GM12878 (cell line): ENCODE measurements at places on chromosomes 5 and 9.
A peak's percentile ranks its signal among the peaks of the same experiment; 100 is the strongest.

DNA sequence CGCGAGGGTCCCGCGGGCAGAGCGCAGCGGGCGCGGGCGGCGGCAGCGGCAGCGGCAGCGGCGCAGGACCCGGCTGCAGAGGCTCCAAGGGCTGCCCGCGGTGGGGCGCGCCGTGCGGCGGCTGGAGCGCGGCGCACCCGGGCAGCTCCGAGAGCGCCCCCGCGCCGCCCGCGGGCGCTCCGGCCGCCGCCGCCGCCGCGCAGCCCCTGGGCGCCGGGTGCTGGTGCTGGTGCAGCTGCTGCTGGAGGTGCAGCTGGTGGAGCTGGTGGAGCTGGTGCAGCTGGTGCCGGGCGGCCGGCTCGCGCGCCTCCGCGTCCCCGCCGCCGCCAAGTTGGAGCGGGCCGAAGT lies 644 bp downstream of the IER5L start:
- no peak overlapping the region for H3K27ac ChIP-seq
- no peaks in the 10 kb centered on the region for H3K36me3 ChIP-seq
- peaks cover 21% of the 10 kb centered on the region for H3K4me1 ChIP-seq
- peaks cover 2% of the 10 kb centered on the region; the same call in 1 of the 2 replicates for H3K27me3 ChIP-seq
- DNase-seq, result no peak

DNA sequence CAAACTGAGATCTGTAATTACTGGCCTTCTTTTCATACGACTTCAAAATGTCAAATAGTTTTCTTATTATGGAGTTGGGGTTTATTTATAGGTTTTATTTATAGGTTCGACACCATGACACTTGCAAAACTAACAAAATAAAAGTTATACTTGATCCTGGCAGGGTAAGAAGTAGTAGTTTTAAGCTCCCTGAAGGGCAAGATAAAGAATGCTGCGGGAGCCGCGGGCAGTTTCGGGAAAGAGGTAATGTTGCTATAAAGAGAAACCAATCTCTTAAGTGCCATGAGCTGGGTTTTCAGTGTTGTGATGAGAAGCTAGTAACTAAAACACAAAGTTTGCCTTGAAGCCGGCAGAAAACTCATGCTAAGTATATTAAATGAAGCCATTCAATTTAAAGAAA lies 24.8 kb downstream of the PTPN3 start:
- H3K27me3 ChIP-seq, result no peaks in the 10 kb centered on the region
- no peaks in the 10 kb centered on the region for H3K36me3 ChIP-seq
- no peaks in the 10 kb centered on the region; the same call in 1 of the 2 replicates for H3K4me1 ChIP-seq
- no peak overlapping the region for H3K4me3 ChIP-seq
- H3K27ac ChIP-seq, result no peak overlapping the region

GRCh38 chr5:79023348-79023747 lies 38.2 kb upstream of the ARSB start:
- DNase-seq, result no peak
- H3K4me1 ChIP-seq, result no peaks in the 10 kb centered on the region
- no peaks in the 10 kb centered on the region for H3K36me3 ChIP-seq
- H3K27me3 ChIP-seq, result no peaks in the 10 kb centered on the region; the same call in none of the 2 replicates
- H3K27ac ChIP-seq, result no peak overlapping the region

DNA sequence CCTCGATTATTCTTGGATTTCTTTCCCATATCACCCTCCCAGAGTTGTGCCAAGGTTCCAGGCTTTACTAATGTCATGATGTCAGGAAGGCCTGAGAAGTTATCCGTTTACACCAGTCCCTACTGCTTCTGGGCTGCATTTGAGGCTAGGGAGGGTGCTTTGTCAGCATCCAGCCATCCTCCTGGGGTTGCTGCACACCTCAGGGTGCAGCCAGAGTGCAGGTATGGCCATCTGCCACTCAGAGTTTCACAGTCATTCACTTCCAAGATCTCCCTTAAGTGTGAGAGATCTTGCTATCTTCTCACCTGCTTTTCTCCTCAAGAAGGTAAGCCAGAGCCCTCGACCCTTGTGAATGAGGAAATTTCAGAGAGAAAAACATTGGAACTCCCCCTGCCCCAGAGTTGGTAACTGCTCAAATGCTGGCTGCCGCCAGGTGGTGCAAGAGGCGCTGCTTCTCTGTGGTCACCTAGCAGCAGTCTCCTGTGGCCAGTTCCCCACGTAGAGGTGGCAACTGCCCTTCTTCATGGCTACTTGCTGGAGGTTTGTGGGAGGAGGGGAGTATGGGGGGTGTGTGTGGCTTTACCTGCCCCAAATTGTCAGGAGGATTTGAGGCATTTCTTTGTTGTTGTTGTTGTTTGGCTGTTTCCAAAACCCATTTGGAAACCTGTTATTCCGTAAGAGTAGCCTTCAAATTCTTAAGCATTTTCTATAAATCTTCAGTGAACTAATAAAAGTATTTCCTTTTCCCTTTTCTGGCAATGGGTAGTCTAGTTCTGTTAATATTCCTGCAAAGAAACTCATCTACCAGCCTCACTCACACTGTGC lies 259.6 kb upstream of the DMRT1 start:
- no peak overlapping the region for H3K4me3 ChIP-seq
- H3K4me1 ChIP-seq, result no peaks in the 10 kb centered on the region
- H3K27me3 ChIP-seq, result no peaks in the 10 kb centered on the region

GRCh38 chr5:133385346-133385745 lies 227.0 kb downstream of the FSTL4 start:
- H3K27ac ChIP-seq, result no peak overlapping the region
- H3K4me1 ChIP-seq, result no peaks in the 10 kb centered on the region
- no peak for DNase-seq
- no peaks in the 10 kb centered on the region for H3K27me3 ChIP-seq

GRCh38 chr9:134413112-134413715 lies 87.0 kb downstream of the RXRA start:
- H3K27ac ChIP-seq, result no peak overlapping the region
- DNase-seq, result no peak
- H3K4me3 ChIP-seq, result no peak overlapping the region
- H3K4me1 ChIP-seq, result peaks cover under 1% of the 10 kb centered on the region; the same call in 1 of the 2 replicates

- H3K27me3 ChIP-seq, result no peaks in the 10 kb centered on the region
- H3K27ac ChIP-seq, result no peak overlapping the region
- H3K4me1 ChIP-seq, result no peaks in the 10 kb centered on the region
- DNase-seq, result no peak
- no peak overlapping the region for H3K4me3 ChIP-seq
These were observed 91.0 kb upstream of the JAK2 start for GRCh38 chr9:4894076-4894475.

DNA sequence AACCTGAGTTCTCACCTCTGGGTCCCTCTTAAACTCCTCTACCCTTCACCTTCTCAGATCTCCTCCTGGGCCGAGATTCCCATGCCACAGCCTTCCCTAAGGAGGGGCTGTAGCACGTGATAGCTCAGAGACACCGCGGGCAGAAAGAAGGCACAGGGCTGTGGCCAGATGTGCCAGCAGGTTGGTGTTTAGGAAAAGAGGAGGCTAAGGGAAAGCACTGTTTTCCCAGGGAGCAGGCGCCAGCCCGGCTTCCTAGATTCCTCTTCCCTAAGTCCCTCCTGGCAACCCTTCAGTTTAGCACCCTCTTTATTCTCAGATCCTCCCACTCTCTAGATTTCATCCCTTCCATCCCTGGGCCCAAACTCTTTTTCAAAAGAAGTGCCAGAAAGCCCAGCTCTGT lies 59.4 kb upstream of the CCNG1 start:
- no peak for DNase-seq
- no peak overlapping the region for H3K27ac ChIP-seq
- H3K4me3 ChIP-seq, result no peak overlapping the region
- no peaks in the 10 kb centered on the region for H3K36me3 ChIP-seq
- H3K4me1 ChIP-seq, result no peaks in the 10 kb centered on the region

GRCh38 chr9:26856413-26857032 lies 36.1 kb downstream of the CAAP1 start:
- H3K4me1 ChIP-seq, result no peaks in the 10 kb centered on the region
- no peaks in the 10 kb centered on the region for H3K27me3 ChIP-seq
- no peak overlapping the region for H3K4me3 ChIP-seq
- H3K27ac ChIP-seq, result no peak overlapping the region

- H3K27ac ChIP-seq, result no peak overlapping the region
- DNase-seq, result no peak
- H3K36me3 ChIP-seq, result no peaks in the 10 kb centered on the region
These were observed 18.8 kb downstream of the FBXL7 start for GRCh38 chr5:15518786-15519185.

GRCh38 chr5:180668835-180669596 lies 19.6 kb upstream of the FLT4 start:
- no peak for DNase-seq
- no peak overlapping the region for H3K4me3 ChIP-seq
- H3K4me1 ChIP-seq, result no peaks in the 10 kb centered on the region
- no peak overlapping the region for H3K27ac ChIP-seq

DNA sequence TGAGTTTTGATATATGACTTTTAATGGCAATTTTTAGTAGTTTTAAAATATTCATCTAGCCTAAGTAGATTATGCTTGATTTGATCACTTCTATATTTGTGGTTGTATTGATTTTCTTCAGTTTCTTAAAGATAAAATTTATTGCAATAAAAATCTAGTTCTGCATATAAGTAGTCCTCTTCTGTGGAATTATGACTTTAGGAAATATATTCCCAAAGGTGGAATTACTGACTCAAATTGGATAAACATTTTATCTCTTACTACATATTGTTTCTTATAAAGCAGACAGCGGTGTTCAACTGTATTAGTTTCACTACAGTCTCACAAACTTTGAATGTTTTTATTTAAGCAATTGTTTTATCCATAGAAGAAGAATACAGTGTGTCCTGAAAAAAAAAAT lies 883.0 kb upstream of the SEMA6A start:
- H3K4me3 ChIP-seq, result no peak overlapping the region
- no peak overlapping the region for H3K27ac ChIP-seq
- no peaks in the 10 kb centered on the region for H3K36me3 ChIP-seq
- DNase-seq, result no peak

DNA sequence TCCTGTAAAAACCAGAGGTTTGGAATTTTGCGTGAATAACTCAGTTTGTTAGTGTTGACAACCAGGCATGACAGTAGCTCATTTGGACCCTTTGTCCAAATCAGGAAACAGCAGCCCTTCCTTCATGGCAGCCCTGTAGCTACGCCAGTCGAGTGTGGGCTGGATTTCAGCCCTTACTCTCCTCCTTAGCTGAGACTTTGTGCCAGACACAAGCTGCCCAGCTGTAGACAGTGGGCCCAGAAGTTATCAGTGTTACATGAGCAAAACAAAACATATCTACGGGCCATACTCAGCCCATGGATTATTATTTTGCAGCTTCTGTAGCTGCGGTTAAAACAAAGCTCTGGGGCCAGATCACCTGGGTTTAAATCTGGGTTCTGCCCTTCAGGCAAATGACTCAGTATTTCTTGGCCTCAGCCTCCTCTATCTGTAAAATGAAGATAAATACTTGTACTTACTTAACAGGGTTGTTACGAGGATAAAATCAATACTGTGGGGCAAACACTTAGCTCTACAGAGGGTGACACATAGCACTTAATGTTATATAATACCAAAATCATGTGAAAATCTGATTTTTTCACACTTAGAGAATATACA lies 76.9 kb downstream of the GHR start:
- no peaks in the 10 kb centered on the region for H3K4me1 ChIP-seq
- DNase-seq, result no peak
- no peak overlapping the region for H3K4me3 ChIP-seq
- no peaks in the 10 kb centered on the region for H3K36me3 ChIP-seq
- H3K27me3 ChIP-seq, result no peaks in the 10 kb centered on the region

GRCh38 chr9:18126831-18127498 lies 347.0 kb upstream of the ADAMTSL1 start:
- H3K27ac ChIP-seq, result no peak overlapping the region
- H3K4me1 ChIP-seq, result no peaks in the 10 kb centered on the region
- DNase-seq, result no peak
- H3K27me3 ChIP-seq, result no peaks in the 10 kb centered on the region
- no peak overlapping the region for H3K4me3 ChIP-seq

- H3K4me3 ChIP-seq, result no peak overlapping the region
- no peak overlapping the region for H3K27ac ChIP-seq
- DNase-seq, result no peak
- peaks cover 4% of the 10 kb centered on the region for H3K4me1 ChIP-seq
- H3K27me3 ChIP-seq, result no peaks in the 10 kb centered on the region
These were observed 14.3 kb downstream of the FBXO38 start for GRCh38 chr5:148397968-148398595.

GRCh38 chr9:92098638-92099037 lies 16.6 kb downstream of the SPTLC1 start:
- no peaks in the 10 kb centered on the region for H3K36me3 ChIP-seq
- H3K27me3 ChIP-seq, result no peaks in the 10 kb centered on the region
- no peaks in the 10 kb centered on the region for H3K4me1 ChIP-seq
- 0 out of 2 replicates have a peak overlapping the region, but pooled peaks have one; percentile 25 for H3K27ac ChIP-seq

GRCh38 chr5:112156211-112156610 lies 262.9 kb downstream of the EPB41L4A start:
- H3K27ac ChIP-seq, result no peak overlapping the region
- no peaks in the 10 kb centered on the region for H3K36me3 ChIP-seq
- H3K4me3 ChIP-seq, result no peak overlapping the region
- no peaks in the 10 kb centered on the region for H3K27me3 ChIP-seq

DNA sequence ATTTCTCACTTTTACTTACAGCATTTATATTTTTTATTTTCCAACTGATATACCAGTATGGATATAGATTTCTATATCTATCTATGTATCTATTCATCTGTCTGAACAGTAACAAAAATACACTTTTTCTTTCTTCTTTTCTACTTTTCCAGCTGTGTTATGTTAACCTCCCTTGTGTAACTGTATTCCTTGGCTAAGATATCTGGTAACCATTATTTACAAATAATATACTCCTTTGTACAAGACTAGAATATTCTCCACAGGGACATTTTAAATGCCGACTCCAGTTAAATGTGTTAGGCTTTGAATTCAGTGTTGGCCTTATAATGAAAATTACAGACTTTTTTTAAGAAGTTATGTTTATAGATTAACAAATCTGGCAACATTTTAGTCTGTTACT lies 168.7 kb downstream of the XRCC4 start:
- no peak for DNase-seq
- no peaks in the 10 kb centered on the region for H3K4me1 ChIP-seq
- H3K27ac ChIP-seq, result no peak overlapping the region
- H3K4me3 ChIP-seq, result no peak overlapping the region
- no peaks in the 10 kb centered on the region for H3K27me3 ChIP-seq
- H3K36me3 ChIP-seq, result no peaks in the 10 kb centered on the region

DNA sequence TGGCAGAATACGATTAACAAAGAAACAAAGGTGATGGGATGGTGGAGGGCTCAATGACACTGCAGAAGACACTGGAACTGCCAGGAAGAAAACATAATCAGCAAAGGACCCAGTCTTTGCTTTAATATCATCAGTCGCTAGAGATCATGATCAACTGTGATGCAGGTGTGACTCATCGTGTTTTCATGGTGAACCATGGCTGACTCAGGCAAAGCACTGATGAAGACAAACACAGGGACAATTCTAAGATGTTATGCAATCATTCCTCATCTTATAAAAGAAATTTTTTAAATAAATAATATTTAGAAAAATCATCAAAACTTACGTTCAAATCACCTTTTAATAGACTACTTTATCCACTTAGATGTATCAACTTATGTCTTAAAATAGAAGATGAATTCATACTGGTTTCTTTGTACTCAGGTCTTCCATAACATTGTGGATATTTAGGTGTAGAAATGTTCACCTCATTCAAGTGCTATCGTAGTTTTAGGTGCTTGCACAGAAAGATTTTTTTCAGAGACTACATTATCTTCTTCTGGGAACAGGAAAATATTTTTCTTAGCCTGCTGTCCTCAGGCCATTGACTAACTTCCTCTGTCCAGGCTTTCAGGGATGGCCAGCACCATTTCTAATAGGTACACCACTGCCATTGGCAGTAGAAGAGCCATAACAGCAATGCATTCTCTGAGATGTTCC lies 673.4 kb upstream of the MEF2C start:
- no peaks in the 10 kb centered on the region for H3K4me1 ChIP-seq
- DNase-seq, result no peak
- H3K4me3 ChIP-seq, result no peak overlapping the region
- no peaks in the 10 kb centered on the region for H3K27me3 ChIP-seq
- H3K27ac ChIP-seq, result no peak overlapping the region
- H3K36me3 ChIP-seq, result no peaks in the 10 kb centered on the region
